ENCODE measurements at places on chromosomes 6 and 20.
A peak's percentile ranks its signal among the peaks of the same experiment; 100 is the strongest.

GRCh38 chr20:51702556-51702955, 65.6 kb downstream of the ATP9A start:
- no peak for DNase-seq

- DNase-seq: no peak
Observed at GRCh38 chr6:25583099-25583498, 68.9 kb upstream of the SCGN start.

DNA sequence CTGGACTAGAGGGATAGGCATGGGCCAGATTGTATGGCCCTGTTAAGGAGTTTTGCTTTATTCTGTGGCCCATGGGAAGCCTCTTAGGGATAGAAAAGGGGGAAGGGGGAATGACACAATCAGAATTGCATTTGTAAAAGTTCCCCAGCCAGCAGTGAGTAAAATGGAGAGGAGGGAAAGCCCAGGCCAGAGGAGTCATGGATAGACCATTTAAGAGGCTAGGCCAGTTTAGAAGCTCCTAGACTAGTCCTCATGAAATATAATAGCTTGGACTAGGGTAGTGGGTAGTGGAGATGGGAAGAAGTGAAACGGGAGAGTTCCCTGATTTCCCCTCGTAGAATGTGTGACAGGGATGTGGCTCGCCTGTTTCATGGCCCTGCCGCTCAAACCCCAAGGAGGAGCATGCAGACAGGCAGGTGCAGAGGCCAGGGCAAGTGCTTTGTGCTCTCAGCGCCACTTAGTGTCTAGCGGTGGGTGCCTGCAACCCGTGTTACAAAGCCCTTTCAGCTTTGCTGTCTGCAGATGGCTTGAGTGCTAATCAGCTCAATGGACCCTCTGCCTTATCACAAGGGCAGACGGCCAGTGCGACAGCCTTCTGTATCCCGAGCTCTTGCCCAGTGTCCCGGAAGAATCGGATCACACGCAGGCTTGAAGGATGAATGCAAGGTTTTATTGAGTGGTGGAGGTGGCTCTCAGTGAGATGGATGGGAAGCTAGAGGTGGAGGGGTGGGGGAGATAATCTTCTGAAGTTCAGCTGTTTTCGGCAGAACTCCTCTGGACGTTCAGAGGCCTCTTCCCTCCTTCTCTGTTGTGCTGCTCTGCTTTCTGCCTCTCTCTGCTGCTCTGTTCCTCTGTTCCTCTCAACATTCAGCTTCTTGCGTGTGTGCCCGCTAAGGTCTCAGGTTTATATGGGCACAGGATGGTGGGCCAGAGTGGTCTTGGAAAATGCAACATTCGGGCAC, 141.1 kb downstream of the CEP57L1 start:
- no peak for DNase-seq

GRCh38 chr6:149173222-149173621, 144.3 kb upstream of the TAB2 start:
- DNase-seq: no peak

DNA sequence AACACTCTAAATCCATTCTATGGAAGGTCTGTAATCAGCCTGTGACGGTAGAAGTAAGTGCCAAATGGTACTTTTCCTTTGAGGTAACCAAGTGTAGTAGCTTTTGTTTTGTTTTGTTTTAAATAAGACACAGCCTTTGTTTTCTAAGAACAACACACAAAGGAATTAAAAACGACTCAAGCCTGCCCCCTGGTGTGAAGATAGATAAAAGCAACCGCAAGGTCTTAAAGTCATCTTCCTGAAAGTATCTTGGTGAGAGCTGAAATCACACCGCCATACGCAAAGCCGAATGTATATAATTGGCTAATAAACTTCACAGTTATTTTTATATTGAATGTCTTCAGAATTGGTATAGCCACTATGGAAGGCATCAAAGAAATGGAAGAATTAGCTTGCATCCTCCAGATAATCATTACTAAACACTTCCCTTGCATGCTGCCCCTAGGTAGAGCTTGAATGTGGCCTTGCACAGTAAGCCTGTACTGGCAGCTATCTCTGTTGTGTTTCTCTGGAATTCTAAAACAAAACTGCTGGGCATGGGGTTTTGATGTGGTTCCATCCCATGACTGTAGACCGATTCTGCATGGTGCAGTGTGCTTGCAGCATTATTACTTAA, 95.6 kb downstream of the LAMP5 start:
- DNase-seq: peak; percentile 67

DNA sequence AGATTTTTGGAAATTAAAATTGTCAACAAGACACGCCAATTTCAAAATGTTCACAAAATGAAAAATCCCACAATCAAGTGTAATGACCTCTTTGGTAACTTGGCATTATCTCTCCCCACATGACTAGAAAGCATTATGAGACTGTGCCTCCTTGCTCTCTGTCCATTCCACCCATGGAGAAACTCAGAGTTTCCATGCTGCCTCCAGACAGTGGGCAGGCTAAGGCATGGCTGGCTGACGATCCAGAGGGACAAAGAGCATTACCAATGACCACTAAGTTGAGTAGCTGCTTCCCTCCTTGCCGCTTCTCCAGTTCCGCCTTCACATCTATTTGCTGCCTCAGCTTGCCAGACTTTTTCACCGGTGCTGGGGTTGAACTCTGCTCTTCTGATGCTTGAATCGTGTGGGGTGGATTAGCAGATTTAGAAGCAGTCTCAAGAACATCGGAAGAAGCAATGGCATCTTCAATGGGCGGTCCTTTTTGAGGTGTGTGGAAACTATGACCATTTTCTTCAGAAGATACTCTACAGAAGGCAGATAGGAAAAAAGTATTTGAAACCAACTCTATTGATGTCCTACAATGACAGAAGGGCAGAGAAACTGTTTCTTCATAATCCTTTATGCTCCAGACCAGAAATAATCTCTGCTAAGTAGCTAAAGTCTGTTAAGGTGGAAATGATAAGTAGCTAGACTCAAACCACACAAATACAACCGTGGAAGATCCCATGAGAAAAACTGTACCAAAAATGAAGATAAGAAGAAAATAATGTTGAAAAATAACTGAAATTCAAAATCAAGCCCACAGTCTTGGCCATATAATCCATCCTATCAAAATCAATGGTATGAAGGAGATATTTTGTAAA, 47.5 kb upstream of the ALDH8A1 start:
- DNase-seq: no peak

DNA sequence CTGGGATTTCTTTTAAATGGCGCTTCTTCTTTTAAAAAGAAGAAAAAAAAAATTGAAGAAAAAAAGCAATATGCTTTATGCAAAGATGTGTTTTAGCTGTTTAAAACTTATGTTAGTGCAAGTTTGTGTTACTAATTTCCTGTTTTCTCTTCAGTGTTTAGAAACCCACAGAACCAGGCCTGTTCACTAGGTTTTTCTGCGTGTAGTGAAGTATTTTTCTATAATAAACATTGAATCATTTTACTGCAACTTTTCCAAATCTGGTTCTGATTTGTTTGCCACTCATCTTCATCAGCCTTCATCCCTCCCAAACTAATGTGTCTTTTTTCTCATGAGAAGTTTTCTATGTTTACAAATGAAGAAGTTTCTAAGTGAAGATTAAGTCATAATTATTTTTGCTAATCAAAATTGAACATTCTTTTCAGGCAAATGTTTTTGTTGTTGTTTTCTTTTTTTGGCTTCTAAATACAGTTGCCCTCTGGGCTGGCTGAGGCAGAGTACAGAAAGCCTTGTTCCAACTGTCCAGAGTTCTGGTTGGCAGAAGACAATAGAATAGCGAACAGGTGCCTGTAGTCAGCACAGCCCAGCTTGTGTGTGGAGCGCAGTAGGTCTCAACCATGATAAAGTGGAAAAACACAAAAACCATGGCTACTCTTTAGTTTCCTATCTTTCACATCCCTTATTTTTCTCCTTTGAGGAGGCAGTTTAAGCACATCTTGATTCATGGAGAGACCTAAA, 14.5 kb downstream of the ZNF76 start:
- DNase-seq: no peak

GRCh38 chr6:27081931-27082330, 165.6 kb upstream of the PRSS16 start:
- no peak for DNase-seq

- DNase-seq: peak; percentile 65
Observed at GRCh38 chr6:126033696-126034095, 47.4 kb downstream of the TRMT11 start.

DNA sequence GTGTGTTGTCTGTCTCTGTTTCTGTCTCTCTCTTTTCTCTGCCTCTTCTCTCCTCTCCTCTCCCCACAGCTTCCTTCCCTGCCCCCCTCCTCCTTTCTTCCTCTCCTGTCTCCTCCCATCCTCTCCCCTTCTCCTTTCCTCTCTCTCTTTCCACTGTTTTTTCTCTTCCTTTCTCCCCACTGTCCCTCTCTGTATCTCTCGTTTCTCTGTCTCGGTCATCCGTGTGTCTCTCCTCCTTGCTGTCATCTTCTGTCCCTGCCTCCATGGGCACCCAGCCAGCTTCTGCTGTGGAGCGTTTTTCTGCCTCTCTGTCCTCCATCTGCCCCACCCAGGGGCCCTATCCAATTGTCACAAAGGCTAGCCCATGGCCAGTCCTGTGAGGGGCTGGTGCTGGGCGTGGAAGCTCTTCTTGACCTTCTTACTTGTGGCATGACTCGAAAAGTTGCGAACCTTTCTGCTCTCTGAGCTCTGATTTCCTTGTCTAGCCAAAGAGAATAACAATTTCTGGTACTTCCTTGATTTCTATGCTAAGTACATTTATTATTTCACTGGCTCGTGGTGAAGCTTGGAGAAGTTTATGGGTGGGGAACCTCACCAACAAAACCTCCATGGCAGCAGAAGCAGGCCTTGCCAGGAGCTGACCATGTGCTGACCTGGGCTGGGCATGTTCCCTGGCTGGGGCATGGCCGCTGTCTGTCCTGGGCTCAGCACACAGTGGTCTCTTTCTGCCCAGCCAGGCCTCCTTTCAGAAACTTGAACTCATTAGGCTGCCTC, 69.3 kb downstream of the CEBPB start:
- DNase-seq: no peak

DNA sequence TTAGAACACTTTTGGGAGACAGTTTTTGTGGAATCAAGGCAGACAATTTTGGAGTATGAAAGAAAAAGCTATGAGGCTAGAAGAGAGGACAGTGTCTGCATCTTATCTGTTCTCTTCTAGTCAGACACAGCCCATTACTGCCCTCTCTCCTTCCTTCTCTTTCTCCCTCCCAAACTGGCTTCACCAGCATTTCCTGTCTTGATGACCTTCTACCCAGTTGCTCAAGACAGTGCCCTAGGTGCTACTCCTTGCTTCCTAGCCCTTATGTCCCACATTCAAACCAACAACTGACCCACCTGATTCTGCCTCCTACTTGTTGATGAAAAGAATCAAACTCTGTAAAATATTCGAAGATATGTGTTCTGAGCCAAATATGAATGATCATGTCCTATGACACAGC, 116.4 kb upstream of the RIPOR2 start:
- DNase-seq: no peak

GRCh38 chr20:828987-829386, 4.5 kb upstream of the FAM110A start:
- DNase-seq: no peak

DNA sequence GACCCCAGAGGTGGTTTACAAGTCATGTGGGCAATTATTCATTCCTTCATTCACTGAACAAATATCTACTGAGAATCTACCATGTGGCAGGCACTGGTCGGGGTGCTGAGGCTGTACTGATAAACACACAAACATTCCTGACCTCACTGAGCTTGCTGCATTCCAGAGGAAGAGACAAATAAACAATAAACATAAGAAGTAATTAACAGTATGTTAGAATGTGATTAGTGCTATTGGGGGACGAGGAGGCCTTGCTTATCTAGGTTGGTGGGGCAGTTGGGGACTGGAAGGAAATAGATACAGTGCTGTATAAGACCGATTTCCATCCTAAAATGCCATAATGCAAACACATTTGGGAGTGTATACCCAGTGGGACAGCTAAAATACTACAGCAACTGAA, 44.1 kb downstream of the MAK start:
- no peak for DNase-seq

DNA sequence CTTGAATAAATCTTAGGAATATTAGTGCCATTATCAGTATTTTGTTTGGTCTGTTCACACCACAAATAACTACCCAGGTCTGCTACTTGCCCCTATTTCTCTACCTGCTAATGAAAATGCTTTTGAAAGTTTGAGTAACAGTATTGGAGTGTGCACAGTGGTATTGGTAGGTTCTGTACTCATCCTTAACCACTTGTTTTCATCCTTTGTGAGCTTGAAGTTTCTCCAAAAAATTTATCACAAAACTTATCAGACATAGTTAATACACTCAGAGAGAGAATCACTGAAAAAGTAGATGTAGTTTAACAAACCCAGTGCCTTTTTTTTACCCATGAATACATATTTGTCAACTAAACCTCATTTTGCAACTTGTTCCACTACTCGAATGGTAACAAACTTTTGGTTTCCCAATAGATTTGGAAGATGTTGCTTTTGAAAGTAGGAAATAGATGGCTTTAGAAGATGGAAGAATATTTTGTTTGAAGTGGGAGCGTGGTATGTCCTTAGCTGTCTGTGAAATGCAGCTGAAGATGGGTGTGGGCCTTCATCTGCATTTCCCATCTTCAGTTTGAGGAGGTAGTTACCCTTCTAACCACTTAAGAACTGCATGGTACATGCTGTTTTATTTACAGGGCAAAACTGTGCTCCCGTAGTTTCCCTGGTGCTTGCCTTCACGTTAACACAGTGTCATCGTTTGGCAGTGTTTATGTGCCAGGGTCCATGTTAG, 9.0 kb downstream of the PTPN1 start:
- no peak for DNase-seq

DNA sequence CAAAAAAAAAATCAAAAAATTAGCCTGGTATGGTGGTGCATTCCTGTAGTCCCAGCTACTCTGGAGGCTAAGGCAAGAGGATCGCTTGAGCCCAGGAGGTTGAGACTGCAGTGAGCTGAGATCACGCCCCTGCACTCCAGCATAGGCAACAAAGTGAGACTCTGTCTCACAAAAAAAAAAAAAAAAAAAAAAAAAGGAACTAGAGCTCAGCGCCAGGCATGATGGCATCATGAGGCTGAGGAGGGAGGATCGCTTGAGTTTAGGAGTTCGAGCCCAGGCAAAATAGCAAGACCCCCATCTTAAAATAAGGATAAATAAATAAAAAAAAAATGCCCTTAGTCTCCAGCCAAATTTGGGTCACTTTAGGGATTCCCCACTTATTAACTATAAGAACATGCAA, 40.4 kb upstream of the PIM1 start:
- DNase-seq: no peak

DNA sequence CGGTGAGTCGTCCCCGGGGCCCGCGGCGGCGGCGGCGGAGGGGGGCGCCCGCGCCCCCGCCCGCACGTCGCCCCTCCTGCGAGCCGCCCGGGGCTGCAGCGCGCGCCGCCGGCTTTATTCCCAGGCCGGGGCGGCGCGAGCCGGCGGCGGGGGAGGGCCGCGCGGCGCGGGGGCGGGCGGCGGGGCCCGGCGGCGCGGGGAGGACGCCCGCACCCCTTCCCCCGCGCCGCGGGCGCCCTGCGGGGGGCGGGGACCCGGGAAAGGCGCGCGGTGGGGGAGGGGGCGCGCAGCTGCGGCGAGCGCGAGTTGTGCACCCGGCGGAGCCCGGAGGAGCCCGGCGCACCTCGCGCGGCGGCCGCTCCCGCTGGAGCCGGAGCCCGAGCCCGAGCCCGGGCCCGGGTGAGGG, 646 bp downstream of the HMGA1 start:
- no peak for DNase-seq

GRCh38 chr6:25301362-25301761, 22.2 kb downstream of the CARMIL1 start:
- no peak for DNase-seq

All from smooth muscle cell of the brain vasculature (primary cell).